ENCODE measurements at places on chromosomes 3 and 15.

DNA sequence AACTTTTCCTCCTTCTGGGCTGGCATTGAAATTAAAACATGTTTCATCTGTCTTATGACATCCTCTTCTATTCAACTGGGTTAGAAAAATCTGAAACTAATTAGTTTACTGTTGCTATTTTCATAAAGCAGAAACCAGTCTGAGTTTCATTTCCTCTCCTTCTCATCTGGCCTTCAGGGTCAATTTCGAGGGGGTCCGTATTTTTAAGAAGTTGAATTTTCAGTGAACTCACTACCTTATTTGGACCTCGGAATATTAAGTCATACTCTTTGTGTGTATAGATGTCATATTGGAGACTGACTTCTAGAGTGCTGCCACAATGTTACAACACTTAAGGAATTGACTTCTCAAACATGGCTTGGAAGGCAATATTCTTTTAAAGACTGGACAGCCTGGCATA, 485.9 kb downstream of the SQOR start:
- no peak for DNase-seq

- no peak for DNase-seq
Measured at GRCh38 chr15:23855947-23856346, 168.8 kb upstream of the NDN start.

DNA sequence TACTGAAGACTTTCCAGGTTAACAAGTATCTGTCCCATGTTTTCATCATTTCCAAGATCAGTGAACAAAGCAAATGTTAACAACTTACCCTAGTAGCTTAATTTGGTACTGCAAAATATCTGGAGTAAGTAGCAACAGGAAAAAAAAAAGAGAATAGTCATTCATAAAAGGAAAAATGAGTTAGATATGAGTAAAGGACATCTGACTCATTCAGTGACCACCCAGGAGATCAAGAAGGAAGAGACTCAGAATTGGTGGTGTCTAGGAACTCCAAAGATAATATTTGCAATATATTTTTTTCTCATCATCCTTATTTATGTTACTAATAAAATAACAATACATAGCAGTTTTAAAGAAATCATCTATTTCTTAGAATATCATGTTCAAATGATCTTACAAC, 253.8 kb upstream of the COL8A1 start:
- no peak for DNase-seq

- peak; percentile 55 for DNase-seq
Measured at GRCh38 chr15:25689592-25689991, 173.5 kb downstream of the ATP10A start.

- DNase-seq = peak; percentile 37
Measured at GRCh38 chr3:178436773-178437172, 99.5 kb upstream of the KCNMB2 start.

DNA sequence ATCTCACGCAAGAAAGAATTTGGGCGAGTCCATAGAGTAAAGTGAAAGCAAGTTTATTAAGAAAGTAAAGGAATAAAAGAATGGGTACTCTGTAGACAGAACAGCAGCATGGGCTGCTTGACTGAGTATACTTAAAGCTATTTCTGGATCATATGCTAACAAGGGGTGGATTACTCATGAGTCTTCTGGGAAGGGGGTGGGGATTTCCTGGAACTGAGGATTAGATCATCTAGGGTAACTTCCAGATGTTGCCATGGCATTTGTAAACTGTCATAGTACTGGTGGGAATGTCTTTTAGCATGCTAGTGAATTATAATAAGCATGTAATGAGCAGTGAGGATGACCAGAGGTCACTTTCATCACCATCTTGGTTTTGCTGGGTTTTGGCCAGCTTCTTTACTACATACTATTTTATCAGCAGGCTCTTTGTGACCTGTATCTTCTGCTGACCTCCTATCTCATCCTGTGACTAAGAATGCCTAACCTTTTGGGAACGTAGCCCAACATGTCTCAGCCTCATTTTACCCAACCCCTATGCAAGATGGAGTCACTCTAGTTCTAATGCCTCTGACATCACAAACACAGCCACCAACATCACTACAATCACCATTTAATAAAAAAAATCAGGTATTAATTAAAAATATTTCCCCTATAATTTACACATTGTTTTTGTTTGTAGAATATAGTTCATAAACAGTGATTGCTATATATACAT, 890.7 kb upstream of the EPHA6 start:
- DNase-seq = no peak

DNA sequence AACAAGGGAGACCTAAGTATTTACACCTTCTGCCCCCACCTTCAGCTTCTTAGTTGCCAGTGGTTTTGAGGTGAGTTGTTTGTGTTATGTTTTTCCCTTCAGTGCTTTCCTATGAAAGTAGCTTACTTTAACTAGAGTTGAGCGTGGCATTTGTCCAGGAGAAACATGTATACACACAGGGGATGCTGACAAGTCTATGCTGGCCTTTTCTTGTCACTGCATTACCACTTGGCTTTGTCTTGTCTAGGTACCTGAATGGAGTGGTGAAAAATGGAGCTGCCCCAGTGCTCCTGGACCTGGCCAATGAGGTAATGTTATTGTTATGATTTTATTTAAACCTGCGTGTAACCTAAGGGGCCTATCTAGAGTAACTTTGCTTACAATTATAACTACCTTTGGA, 74.4 kb downstream of the CDIN1 start:
- DNase-seq = no peak

DNA sequence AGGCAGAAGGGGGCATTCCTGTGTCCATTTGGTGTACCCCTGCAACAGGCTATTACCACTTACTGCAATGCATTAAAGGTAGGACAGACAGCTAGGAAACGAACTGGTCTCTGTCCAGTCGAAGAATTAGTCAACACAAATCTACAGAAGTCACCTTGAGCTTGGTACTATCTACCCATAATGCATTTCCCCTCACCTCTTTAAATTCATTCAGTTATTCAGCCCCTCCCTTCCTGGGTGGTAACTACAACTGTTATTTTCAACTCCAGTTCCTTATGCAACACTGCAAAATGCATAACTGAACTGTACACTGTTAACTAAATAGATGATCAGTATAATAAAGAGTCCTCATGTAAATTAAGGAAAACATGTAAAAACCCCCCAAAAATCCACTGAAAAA, 77.6 kb downstream of the MAGI1 start:
- no peak for DNase-seq

- no peak for DNase-seq
Measured at GRCh38 chr15:38217788-38218609, 34.6 kb upstream of the SPRED1 start.

DNA sequence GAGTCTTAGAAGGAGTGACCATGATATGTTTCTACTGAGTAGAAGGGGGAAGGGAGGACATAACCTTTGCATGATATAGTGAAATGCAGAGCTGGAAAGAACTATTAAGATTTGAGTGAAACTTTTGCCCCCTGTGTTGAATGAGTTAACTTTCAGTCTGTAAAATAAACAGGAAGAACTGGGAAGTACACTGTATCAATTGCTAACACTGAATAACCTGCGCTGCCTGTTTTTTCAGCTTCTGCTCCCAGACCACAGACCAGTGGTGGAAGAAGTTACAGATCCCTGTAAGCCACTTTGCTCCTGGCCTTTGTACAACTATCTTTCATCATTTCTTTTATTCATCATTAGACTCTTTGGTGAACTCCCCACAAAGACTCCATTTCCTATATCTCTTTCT, 3.6 kb upstream of the LRCH3 start:
- no peak for DNase-seq

DNA sequence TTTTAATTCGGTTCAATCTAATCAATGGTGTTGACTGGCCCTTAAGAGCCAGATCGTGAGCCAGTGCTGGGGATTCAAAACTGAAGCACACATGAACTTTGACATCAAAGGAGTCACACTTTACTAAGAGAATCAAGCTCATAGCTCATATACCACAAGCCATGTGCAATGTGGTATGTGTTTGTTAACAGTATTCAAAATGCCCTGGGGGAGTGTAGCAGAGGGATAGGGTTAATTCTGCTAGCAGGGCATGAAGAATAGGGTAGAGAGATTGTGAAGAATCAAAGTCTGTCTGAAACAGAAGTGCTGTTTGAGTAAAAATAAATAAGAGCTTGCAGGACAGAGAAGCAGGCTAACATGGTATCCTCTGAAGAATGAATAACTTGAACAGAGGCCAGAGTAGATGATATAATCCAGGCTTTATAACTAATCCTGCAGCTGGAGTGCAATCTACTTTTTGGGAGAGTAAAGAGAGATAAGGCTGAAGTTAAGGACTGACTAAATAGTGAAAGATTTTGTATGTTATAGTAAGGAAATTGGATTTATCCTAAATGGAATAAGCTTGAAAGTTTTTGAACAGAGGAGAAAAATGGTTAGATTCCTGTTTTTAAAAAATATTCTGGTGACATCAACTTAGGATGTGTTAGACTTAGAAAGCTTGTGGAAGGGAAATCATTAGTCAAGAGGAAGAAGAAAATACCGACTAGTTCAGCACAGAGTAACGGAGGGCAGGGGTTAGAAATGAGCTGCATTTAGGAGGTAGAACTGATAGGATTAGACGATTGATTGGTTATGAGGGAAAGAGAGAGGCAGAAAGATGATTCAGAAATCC, 292.0 kb downstream of the NFKBIZ start:
- DNase-seq = no peak

DNA sequence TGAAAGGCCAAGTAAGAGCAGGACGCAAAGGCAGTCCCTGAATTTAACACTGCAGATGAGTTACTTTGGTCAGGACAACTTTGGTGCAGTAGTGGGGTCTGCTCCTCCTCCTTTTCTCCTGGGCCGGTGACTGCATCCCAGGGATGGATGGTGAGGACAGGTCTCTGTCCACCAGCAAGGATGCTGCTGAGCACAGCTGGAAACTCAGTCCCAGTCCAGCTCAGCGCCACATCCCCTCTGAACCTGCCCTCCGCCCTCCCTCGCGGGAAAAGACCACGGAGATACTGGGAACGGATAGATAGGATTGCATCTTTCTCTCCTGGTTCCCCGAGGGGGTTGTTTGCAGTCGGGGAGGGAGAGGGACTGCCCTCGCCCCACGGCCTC, 13.8 kb downstream of the GRAMD2A start:
- DNase-seq = no peak

DNA sequence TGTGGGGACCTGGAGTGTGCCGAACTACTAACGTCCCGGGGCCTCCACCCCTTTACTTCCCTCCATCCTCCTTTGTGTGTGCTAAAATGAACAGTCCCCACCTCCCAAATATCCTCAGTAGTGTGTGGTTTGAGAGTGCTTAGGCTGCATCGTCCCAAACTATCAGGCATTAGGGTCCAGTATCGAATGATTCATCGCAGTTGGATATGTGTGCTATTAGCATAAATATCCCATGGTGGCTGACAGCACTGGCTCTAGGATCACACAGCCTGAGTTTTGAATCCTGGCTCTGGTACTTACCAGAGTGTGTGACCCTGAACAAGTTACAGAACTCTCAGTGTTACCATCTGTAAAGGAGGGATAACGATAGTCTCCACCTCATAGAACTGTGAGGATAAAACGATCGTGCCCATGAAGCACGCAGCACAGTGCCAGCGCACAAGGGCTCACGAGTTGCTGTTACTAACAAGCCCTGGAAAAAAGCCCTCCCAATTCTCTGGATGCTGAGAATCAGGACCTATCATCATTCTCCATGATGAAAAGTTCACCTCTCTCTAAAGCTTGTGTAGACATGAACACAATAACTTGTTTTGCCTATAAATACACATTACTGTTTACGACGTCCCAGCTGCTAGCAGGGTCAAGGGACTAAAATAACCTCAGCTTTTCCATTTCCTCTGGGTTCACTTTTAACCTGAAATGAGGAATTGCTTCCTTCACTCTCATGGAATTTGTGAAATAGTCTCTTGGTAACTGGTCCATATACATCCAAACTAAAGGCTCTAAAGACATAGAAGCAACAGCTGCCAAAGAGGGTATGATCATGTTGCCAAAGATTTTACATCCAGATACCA, 51.0 kb downstream of the VGLL4 start:
- no peak for DNase-seq

DNA sequence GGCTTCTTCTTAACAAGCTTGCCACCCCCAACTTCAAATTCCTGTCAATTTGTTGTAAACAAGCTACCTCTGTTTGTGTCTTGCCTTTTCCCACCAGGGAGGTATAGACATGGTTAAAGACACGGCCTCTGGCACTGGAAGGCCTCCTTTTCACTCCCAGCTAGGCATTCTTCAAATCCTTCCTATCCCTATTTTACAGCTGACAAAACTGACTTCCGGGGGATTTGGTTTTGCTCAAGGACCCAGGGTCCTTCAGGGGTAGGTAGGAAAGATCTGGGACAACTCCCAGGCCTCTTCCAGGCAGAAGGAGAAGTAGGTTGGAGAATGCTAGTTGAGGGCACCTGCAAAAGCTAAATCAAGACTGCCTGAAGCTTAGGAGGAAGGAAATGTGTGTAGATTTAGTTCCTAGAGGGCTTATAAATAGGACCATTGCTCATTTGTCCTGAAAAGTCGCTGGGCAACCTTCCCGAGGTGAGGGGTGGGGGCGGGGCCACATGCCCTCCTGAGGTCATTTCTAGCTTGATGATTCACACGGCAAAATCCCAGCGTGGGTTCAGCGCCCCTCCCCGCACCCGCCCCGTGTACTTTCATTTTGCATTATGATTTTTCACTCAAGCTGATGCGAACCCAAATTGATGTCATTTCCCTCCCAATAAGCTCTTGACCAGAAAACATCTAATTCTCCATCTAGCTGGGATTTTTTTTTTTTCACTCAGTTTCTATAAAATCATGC, 365.5 kb downstream of the SHQ1 start:
- no peak for DNase-seq

DNA sequence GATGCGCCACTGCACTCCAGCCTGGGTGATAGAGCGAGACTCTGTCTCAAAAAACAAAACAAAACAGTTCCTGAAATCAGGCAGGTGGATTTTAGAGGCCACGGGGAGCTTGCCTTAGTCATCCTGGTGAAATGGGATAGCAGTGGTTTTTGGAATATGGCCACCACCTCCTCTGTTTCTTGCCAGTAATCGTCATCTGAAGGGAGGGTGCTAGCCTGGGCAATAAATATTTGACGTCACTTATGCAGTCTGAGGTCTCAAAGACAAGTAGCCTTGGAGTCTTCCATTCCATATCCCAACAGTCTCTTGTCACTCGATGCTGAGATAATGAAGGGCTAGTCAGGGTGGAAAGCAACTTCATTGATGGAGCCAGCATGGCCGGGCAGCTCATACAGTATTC, 55.2 kb downstream of the KCNAB1 start:
- no peak for DNase-seq

GRCh38 chr3:183375337-183375736, 53.1 kb downstream of the MCF2L2 start:
- no peak for DNase-seq

GRCh38 chr3:162395496-162395895, 898.9 kb downstream of the OTOL1 start:
- no peak for DNase-seq

GRCh38 chr3:113212844-113213375, 1.6 kb downstream of the BOC start:
- no peak for DNase-seq

GRCh38 chr15:79332824-79333510, 22.1 kb downstream of the TMED3 start:
- no peak for DNase-seq

- DNase-seq = no peak
Measured at GRCh38 chr15:29638781-29639180, 183.5 kb downstream of the TJP1 start.

- no peak for DNase-seq
Measured at GRCh38 chr3:194744826-194745225, 59.1 kb downstream of the FAM43A start.

- DNase-seq = no peak
Measured at GRCh38 chr3:78871048-78871447, 896.8 kb downstream of the ROBO1 start.

Data from neural progenitor cell (in vitro differentiated cells).